ENCODE measurements at places on chromosomes 4 and X. TPM values are rescaled to one million over a fixed set of nuclear protein-coding genes. Genes with fewer than 3 reads are reported as not detected.

DNA sequence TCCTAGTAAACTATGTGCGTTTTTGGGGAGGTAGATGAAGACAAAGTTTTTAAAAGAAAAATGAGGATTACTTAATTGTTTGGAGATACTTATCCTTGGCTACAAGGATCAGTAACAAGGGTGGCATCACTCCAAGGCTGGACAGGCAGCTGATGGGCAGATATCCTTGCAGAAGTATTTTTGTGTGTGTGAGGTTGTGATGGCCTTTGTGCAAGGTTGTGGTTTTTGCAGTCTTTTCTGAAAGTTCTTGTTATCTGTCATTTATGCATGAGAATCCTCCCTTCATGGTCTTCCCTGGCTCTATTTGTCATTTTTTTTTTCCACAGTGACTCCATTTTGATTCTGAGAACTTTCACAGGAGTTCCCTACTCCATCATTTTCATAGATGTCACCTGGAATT is 96.0 kb upstream of the C1GALT1C1 start:
- no peak for DNase-seq

GRCh38 chr4:3805026-3805425 is 38.8 kb downstream of the ADRA2C start:
- no peak for DNase-seq

KLHL34 gene
- not detected for total RNA-seq

MAGEA8 gene
- not detected for total RNA-seq

FMR1NB gene
- total RNA-seq, result not detected
